Adipocyte (in vitro differentiated cells): ENCODE measurements at places on chromosomes 6 and 20.
A peak's percentile ranks its signal among the peaks of the same experiment; 100 is the strongest.

DNA sequence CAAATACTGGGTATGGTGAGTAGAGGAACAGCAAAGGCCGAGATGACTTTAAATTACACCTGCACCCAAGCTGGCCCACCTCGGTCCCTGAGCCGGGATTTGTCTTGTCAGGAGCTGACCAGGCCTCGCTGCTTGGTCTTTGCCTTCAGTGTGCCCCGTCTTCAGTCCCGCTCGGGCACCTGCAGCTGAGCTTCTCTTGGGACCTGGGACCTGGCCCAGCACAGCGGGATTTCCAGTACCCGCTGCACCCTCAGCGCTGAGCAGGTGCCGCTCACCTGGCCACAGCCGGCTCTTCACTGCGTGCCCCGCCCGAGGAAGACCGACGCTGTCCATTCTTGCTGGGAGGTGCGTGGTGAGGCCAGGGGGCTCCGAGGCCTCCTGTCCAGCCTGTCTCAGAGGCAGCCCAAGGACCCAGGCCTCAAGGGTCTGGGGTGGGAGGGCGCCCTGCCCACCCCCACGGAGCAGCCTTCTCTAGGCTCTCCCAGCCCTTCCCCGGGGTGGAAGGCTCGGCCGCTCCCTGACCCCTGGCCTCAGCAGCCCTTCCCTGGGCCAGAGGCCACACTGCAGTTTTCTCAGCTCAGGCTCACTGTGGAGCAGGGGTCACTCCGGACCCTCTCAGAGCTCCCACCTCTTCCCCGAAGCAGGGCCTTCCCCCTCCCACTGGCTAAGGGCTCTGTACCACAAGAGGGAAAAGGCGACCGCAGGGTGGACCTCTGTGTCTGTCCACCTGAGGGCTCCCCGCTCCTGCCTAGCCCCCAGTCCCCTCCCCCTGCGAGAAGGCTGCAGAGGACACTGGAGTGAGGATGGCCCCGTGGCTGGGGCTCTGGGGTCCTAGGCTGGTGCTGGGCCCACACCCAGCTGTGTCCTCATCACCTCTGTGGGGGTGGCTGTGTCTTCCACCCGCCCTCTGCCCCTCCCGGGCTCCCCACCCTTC, 119.3 kb downstream of the RNASET2 start:
- DNase-seq = no peak

DNA sequence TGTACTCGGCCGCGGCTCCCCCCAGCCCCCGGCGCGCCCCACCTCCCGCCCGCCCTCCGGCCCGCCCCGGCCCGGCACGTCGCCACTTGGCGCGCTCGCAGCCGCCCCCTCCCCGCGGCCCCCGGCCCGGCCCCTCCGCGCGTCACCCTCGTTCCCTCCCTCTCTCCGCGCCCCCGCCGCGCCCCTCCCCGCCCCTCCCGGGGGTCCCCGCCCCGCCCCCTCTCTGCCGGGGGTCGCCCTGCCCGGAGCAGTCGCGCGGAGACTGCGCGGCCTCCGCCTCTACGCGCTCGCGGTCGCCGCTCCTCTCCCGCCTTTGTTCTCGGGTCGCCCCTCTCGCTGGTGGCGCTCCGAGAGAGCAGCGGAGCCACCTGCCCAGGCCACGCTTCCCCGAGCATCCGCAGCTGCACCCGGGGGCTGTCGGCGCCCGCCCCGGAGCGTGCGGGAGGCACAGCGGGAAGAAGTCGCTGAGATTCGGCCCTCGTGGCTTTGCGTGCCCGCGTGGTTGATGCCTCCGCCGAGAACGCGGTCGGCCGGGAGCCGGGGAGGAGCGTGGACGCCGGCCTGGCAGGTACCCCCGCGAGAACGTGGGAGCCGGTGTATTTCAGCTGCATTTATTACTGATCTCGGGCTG, at the start of gene PHF10:
TSS of gene PHF10 (minus strand) at position 7 of the 631 bp plus-strand sequence. CDS start 569 bp downstream, outside the sequence.
- peak; percentile 75 for DNase-seq

DNA sequence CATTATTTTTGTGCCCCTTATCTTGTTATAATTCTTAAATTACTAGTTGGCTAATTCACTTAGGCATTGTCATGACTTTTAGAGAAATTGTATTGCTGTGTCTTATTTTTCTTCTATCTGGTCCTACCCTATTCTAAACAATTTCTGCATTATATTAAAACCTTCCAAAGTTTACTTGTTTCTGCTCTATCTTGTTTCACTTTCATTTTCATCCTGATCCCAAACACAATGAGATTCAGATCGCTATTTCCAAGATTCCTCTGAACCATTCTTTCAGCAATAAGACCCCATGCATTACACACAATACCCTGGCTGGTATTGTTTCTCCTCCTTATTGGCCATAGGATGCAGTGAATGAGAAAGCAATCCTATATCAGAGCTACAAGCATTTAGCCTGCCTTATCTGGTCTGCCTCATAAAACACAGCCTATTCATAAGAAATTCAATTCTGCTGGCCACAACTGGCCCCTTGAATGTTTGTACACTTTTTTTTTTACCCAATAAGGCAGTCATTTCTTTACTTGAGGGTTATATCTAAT, 69.9 kb upstream of the POU3F2 start:
- peak; percentile 12 for DNase-seq

- peak; percentile 32 for DNase-seq
Observed at GRCh38 chr6:35128496-35128895, 12.6 kb downstream of the TCP11 start.

DNA sequence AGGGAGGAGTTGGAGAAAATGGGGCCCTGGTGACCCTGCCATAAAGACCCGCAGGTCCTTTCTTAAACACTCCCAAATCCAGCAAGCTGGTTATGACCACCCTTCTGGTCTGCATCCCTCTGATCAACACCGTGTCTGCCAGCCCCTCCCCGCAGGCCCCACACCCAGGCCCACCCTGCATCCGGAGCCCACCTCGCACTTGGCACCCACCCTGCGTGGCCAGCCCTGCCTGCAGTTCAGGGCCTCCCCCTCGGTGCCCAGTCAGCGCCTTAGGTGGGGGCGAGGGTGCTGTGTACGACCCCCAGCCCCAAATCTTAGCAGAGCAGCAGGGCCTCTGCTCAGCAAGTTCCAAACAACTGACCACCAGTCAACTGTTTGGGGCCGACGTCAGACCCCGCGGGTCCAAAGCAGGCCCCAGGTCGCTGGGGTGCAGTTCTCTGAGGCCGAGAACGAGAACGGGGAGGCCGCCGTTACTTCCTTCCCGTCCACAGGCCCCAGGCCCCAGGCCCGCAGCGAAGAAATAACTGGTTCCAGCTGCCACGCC, 1.2 kb downstream of the ACSS1 start:
- no peak for DNase-seq

- DNase-seq = no peak
Observed at GRCh38 chr6:73511796-73512195, 9.0 kb downstream of the EEF1A1 start.
